ENCODE measurements at places on chromosomes 11 and 22.

DNA sequence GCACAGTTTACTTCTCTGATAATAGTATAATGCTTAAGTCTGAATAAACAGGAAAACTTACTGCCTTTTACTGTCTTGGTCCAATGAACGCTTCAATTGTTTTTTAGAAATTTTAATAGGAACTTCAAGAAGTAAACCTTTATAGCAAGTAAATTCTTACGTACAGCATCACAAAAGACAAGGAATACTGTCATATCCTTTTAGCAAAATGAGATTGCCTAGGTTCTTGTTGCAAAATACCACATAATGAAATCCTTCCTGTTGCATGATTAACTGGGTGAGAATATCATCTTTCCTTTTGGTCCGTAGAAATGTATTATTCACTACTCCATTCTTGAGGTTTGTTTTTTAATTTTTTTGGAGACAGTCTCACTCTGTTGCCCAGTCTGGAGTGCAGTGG is 22.3 kb upstream of the HIKESHI start:
- DNase-seq = no peak

- DNase-seq = no peak
Observed at GRCh38 chr22:25628494-25628893, 64.0 kb downstream of the GRK3 start.

GRCh38 chr11:68632802-68633201 is 51.5 kb upstream of the GAL start:
- DNase-seq = no peak

GRCh38 chr11:31974366-31975136 is 116.3 kb upstream of the RCN1 start:
- DNase-seq = no peak

GRCh38 chr11:119218141-119218878 is 12.2 kb downstream of the CBL start:
- no peak for DNase-seq

DNA sequence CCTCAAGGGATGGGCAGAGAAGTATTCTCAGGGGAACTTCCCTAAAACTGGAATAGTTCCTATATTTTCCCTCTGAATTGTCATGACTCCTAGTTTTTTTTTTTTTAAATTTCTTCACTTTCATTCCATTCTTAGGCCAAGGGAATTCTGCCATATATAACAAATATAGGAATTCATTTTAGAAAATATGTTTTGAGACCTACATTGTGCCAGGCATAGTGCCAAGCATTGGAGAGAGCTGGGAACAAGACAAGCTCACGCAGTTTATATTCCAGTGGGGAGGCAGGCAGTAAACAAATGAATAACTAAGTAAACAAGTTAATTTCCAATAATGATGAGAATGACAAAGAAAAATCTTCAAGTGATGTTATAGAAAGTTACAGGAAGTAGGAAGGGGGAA is 2.6 kb upstream of the NPTXR start:
- no peak for DNase-seq

DNA sequence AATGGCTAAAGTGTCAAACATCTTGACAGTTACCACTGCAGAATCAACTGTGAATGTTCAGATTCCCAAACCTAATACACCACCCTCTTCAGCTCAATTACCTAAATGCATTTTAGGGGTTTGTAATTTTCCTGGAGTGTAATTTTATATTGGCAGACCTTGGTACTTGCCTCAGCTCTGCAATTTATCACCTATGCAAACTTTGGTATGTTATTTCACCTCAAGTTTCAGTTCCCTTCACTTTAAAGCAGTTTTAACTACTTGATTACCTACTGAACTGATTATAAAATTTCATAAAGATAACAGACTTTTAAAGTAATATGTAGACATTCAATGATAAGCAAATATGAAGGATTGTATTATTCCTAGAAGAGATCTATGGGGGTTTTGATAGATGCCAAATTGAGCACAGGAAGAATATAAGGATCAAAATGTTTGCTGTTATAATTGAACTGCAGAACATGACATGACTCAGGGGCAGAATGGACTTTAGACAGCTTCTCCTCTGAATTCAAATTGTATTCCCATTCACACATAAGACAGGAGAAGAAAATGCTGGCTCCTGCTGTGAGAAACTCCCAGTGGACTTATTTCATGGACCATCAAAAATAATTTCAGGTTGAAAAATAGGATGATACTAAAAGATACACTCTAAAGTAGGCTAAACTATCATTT is 491.5 kb upstream of the LUZP2 start:
- no peak for DNase-seq

DNA sequence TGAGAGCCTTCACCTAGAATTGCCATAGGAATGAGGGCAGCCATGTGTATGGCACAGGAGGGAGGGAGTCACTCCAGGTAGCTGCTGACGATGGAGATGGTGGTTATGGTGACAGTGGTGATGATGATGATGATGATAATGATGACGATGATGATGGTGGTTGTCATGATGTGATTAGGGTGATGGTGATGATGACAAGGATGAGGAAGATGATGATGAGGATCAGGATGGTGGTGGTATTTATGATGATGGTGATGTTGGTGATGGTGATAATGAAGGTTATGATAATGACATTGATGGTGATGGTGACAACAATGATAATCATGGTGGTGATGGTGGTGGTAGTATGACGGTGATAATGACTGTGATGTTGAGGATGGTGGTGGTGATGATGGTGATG is 1130.5 kb downstream of the BRD1 start:
- no peak for DNase-seq

DNA sequence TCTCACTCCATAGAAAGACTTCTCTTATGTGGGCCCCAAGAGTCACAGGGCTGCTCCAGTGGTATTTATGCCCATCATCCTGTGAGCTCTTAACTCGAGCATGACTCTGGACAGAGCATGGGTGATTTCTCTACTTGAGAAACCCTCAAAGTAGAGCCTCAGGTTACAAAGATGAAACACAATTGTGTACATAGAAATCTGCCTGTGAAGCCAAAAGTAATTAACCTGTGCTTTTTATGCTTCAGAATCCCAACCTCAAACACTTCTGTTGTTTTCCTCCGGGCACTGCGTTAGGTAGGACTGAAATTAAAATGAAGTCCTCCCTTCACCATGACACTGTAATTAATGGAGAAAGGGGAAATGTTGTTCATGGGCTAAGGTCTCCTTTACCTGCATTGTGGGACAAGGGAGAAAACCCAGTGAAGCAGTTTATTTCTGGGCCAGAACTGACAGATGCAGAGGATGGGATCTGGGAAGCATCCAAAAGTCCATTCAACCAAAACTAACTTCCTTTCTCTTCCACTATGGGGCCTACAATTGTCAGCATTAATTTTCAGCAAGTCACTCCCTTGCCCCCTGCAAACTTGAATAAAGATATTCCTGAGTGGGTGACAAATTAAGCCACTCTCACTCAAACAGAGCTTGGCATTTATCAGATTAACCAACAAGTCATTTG is 24.1 kb upstream of the POU2AF1 start:
- DNase-seq = no peak

GRCh38 chr11:118142809-118143208 is 9.8 kb downstream of the SCN4B start:
- no peak for DNase-seq

DNA sequence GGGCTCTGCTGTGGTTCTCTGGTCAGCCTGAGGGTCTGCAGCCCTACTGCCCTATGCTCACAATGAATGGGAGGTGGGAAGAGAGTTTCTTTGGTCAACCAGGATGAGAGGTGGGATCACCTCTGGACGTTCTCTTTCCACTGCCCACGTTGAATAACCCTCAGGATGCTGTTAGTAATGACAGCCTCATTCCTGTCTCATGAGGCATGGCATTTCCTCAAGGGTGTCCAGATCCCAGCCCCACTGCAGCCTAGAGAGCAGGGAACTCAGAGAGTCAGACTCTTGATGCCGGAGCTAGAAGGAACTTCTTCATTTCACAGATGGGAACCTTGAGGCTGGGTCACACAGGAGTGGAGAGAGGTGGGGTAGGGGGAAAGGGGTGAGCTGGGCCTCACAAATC is 196.0 kb downstream of the CEP164 start:
- DNase-seq = no peak

GRCh38 chr11:35981581-35981980 is 37.7 kb downstream of the LDLRAD3 start:
- DNase-seq = no peak

DNA sequence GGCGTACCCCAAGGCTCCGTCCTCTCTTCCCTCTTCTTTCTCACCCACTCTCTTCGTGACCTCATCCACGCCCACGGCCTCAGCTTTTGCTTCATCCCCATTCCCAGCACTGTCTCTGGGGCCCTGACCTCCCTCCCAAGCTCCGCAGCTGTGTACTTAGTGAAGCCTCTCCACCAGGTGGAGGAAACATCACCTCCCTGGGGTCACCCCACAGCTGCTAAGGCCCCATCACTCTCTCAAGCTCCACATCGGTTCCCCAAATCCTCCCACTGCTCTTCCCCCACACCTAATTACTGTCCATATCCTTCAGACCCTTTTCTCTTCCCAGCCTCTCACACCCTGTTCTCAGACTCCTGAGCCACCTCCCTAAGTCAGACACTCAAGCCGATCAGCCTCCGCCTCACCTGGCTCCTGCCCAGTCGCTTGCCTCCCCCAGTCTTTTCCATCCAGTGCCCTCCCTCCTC is 7.9 kb upstream of the SYT7 start:
- peak; percentile 73 for DNase-seq
